ENCODE measurements at places on chromosomes 1 and 21. TPM values are rescaled to one million over a fixed set of nuclear protein-coding genes. Genes with fewer than 3 reads are reported as not detected.

RHBG gene
- total RNA-seq: not detected

PLPPR4 gene
- not detected for total RNA-seq

CTSS gene
- total RNA-seq: 38.4 TPM

HSD17B7 gene
- total RNA-seq: 31.1 TPM

FCRLB gene
- 0.68 TPM for total RNA-seq

BTBD19 gene
- 5.6 TPM for total RNA-seq

LRRC7 gene
- 0.29 TPM for total RNA-seq

SLC37A1 gene
- total RNA-seq: 12.8 TPM

BRDT gene
- not detected for total RNA-seq

ERICH3 gene
- not detected for total RNA-seq

GRCh38 chr1:205680073-205680851, at the start of gene SLC45A3:
SLC45A3 (minus strand) TSS chr1:205680509; CDS start chr1:205664656, 15,853 bp downstream.
- peak; percentile 48 for DNase-seq

- no peak for DNase-seq
These were observed 21.2 kb downstream of the TNNT2 start for GRCh38 chr1:201356236-201356635.

DNA sequence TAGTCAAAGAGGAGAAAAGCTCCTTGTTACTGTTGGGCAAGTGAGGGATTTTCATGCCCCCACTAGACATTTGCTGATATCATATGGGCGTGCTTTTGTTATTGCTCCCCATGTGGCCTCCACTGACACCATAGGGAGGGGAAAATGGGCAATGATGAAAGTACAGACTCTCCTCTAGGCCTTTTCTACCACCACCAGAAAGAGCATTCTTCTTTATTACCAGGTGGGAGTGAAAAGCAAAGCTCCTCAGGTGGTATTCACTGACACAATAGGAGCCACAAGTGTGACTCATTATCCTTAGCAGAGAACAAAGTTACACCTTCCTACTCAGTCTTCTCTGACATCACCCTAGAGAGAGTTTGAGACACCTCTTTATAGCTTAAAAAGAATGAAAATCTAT, 667.1 kb downstream of the LTN1 start:
- no peak for DNase-seq

DNA sequence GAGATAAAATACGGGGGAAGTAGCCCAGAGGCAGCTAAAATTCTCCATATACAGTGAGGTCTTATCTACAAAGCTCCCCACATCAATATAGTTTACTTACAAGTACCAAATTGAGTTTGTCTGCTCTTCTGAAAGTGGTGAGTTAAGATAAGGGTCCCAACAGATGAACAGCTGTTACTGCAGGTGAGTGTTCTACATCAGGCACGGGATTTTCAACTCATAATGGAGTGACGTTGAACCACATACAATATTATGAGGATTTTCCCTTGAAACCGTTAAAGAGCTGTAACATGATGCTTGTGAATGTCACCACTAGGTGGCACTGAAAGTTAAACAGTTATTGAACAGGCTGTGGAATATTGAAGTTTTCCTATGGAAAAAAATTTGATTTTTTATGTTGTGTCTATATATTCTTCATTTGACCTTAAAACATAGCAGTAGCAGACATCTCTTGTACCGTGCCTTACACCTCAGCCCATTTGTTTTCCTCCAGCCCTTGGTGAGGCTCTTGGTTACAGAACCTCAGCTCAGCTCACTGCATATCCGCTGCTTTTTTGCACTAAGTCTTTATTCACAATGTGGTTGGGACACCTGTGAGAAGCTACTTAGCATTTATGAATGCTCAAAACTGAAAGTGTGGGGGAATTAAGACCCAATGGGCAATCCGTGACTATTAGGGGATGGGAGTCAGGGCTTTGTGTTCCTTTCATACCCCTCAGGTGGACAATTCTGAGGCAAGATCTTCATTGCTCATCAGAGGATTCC, 23.2 kb downstream of the CD1D start:
- DNase-seq: peak; percentile 35

DNA sequence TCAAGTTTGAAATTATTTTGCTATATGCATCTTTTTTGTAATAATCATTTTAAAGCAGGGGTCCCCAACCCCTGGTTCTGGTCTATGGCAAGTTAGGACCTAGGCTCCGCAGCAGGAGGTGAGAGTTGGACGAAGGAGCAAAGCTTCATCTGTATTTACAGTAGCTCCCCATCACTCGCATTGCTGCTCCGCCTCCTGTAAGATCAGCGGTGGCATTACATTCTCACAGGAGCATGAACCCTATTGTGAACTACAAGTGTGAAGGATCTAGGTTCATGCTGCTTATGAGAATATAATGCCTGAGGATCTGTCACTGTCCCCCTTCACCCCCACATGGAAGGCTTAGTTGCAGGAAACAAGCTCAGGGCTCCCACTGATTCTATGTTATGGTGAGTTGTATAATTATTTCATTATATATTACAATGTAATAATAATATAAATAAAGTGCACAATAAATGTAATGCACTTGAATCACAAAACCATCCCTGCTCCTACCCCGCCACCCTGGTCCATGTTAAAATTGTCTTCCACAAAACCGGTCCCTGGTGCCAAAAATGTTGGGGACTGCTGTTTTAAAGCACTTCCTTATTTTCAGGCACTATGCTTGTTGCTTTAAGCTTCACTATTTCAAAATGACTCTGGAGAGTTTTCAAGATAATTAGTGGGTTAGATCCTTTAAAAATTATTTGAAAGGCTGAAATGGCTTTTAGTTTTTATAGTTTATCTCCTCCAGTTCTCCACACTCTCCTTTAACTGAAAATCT, 74.8 kb downstream of the PLA2G4A start:
- no peak for DNase-seq

DNA sequence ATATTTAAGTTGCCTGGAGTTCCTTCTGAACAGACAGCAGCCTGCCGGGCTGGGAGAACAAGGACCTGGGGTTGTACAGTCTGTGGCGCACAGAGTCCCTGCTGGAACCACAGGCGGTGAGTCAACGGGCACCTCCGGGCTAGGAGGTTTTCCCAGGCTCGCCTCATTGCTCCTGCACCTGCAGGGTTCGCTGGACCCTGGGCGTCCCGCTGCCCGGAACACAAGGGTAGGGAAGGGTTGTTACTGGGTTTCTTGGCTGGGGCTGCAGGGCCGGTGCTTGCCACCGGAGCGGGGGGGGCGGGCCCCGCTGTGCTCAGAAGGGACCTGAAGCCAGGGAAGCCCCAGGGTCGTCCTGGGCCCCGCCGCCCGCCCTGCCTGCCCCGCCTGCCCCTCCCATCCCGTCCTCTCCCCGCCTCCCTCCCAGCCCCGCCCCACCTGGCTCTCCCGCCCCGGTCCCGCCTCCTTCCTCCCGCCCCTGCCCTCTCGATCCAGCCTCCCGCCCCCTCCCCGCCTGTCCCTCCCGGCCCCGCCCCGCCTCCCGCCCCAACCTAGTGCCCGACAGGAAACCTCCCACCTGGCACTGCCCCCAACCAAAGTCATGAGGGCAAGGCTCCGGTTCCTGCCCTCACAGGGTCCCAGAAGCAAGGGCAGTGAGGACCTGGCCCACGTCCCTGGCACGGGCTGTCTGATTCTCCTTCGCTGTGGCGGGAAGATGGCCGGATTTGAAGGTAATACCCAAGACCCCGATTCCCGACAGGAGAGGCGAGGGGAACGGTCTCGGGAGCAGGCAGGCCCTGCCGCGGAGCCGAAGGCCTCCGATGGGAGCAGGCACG, 6.8 kb downstream of the JMJD4 start:
- peak; percentile 79 for DNase-seq

- DNase-seq: no peak
These were observed 2.8 kb downstream of the ARMH1 start for GRCh38 chr1:44677201-44677766.

GRCh38 chr1:152926091-152926490, 17.7 kb downstream of the IVL start:
- DNase-seq: no peak

DNA sequence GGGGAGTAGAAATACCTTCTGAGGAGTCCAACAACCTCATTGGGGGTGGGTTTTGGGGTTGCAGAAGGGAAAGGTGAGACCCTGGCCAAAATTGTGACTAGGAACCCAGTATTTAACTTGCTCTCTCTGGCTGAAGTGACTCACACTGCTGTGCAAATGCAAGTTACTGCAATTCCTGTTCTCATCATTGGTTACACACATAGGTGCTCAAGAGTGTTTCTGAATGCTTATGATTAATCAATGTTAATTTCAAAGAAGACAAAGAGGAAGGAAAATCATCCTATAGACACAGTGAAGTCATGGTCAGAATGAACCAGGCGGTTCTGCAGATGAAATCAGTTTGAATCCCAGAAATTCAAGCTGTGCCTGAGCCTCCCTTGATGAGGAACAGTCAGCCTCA, 3.1 kb downstream of the ASCL5 start:
- no peak for DNase-seq

DNA sequence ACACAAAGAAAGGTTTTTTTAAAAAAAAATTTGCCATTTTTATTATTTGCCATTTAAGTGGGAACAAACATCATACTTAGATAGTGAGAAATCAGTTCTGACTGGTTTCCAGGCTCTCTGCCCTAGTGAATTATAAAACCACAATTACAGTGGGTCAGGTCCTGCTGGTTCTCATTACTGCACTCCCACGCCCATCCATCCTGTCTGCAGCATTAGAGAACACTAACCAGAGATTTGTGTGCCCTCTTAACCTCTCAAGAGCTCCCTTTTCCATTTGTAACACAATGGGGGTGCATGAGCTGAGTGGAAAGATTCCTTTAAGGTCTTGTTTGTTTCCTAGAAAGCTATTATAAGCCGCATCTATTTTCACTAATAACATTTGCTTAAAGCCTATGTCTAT, 489.3 kb downstream of the AMY1C start:
- no peak for DNase-seq

DNA sequence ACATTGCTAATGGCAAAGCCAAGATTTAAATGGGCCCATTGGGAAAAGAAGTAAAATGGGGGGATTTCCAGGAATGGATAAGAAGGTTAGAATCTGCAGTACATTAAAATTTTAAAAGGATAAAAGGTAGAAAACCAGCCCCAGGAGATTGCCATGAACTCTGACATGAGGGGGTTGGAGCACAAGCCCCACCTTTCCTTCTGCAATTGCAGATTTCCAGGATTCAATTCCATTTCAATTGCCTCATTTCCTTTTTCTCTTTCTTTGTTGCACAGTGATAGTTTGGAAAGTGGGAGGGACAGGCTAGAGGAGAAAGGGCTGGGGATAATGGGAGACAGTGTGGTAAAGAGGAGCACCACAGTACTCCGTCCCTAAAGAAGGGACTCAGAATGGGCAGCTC, 238.5 kb upstream of the RAB4A start:
- no peak for DNase-seq

DNA sequence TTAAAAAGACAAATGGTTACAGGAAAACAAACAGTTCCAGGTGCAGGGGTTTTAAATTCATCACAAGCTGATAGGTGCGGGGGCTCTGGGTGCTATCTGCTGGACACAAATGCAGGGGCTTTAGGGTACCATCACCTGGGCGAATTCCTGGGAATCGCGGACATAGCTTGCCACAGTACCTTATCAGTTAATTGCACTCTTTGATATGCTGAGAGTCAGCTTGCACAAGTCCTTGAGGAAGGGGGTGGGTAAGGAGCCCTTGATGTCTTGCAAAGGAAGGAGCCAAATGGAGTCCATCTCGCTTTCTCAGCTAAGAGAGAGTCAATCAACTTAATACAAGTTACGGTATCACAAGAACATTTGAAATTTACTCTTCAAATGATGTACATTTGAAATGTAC, 25.4 kb upstream of the TMEM54 start:
- DNase-seq: no peak

- DNase-seq: peak; percentile 48
These were observed 5.1 kb downstream of the CLCNKA start for GRCh38 chr1:16026723-16027484.

- DNase-seq: no peak
These were observed 61.3 kb downstream of the SLC66A1 start for GRCh38 chr1:19373211-19374082.

DNA sequence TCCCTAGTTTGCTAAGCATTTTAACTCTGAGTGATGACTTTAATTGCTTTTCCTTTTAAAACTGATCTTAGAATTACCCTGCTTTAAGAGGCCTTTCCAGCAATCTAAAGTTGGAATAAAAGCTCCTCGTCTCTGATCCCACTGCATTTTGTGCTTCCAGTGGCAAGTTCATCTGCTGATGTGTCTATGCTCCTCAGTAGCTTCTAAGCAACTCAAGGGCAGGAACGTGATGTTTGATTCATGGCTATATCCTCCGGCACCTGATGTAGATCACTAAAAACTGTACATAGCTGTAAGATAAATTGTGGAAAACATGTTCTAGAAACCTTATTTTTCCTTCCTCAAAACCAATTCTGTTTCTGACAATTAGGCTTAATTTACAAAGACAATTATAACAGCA, 12.5 kb downstream of the CYYR1 start:
- DNase-seq: no peak

GRCh38 chr1:184836934-184837895, 82.6 kb upstream of the EDEM3 start:
- no peak for DNase-seq

- DNase-seq: no peak
These were observed 62.4 kb downstream of the MAP3K21 start for GRCh38 chr1:233389893-233390292.

DNA sequence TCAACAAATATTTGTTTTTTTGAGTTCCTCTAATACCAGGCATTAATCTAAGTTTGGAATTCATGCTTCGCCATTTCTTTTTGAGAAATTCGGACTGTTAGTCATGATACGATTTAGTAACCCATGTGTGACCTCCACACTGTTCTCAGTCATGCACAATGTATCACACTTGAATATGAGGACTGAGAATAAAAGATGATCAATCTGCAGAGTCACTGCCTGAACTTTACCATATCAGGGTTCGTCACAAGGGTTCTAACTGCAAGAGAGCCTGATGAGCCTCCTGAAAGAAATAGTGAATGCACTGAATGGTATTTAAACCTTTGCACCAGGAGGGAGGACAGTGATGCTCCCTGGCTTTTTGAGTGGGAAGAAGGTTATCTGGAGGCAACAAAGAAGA, 10.9 kb upstream of the FASLG start:
- no peak for DNase-seq

DNA sequence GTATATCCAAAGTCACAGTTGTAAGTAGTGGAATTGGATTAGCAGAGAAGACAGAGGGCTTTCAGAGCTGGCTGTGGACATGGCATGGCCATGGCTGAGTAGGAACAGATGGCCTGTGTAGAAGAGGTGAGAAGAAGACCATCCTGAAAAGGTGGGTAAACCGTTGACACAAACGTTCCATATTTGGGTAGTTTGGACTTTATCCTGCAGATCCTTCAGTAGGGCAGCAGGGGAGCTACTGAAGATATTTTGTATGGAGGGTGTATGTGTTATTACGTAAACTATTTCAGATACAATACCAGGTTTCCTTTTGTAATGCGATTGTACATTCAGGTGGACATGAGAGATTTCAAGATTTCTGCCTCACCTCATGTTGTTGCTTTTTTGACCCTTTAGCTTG, 1.6 kb downstream of the UTP11 start:
- no peak for DNase-seq

- DNase-seq: no peak
These were observed 525 bp downstream of the RYR2 start for GRCh38 chr1:237042526-237042891.

GRCh38 chr1:24382165-24382577, 31.4 kb downstream of the STPG1 start:
- DNase-seq: no peak

GRCh38 chr1:60896701-60897363, 185.5 kb upstream of the NFIA start:
- DNase-seq: no peak
